ENCODE measurements at places on chromosomes 13 and 19. TPM values are rescaled to one million over a fixed set of nuclear protein-coding genes. Genes with fewer than 3 reads are reported as not detected.
A peak's percentile ranks its signal among the peaks of the same experiment; 100 is the strongest.

- DNase-seq: no peak
Observed at GRCh38 chr13:36850790-36851438, 31.9 kb downstream of the RFXAP start.

The ARHGAP35 gene
- 52.6 TPM for total RNA-seq

The CEACAM3 gene
- total RNA-seq: 0.87 TPM

The SIGLEC7 gene
- total RNA-seq: 7.3 TPM

DNA sequence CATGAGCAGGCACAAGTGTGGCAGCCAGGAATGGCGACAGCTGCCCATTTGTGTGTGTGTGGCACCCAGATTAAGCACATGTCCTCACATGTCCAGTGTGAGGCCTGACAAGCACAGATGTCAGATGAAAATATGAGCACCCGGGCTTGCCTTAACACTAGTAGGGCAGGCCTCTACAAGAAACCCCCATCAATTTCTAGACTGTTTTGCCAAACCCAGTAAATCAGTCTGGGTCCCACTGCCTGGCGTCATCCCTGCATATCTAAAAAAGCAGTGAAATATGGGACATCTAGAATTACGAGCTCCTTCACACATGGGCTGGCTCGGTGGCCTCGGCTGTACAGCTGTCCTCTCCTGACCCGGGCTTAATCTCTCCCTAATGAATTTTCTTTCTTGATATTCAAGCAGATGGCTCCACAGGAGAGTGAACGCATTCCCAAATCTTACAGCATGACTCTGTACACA, 432.7 kb downstream of the FOXO1 start:
- no peak for DNase-seq

GRCh38 chr19:10269333-10270179, 1.4 kb upstream of the ICAM1 start:
- peak; percentile 91 for DNase-seq

GRCh38 chr19:44745341-44745831, 3.1 kb upstream of the BCL3 start:
- no peak for DNase-seq

The ANO8 gene
- 21.0 TPM for total RNA-seq

The GCDH gene
- 23.6 TPM for total RNA-seq

DNA sequence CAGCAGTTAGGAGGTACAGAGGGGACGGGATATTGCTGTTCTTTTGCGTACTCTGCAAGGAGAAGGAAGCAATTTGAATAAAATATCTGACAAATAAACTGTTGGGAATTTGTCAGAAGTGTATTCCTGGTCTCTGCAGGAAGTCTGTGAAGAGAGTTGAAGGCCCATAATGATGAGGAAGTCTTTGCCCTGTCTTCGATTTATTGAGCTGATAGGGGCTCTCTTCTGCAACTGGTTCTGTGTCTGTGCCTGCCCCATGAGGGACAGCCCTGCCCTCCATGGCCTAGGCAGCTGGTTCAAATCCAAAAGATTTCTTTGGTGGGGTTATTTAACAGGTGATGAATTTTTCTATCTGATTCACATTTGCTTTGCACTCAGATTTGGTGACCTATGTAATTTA, 339.7 kb upstream of the EDNRB start:
- DNase-seq: no peak

GRCh38 chr13:49412749-49413148, 31.1 kb downstream of the CAB39L start:
- DNase-seq: no peak

- DNase-seq: no peak
Observed at GRCh38 chr19:12884202-12884601, 2.8 kb downstream of the KLF1 start.

The ZSCAN4 gene
- 0.21 TPM for total RNA-seq

- DNase-seq: no peak
Observed at GRCh38 chr19:16235811-16236652, 38.3 kb downstream of the AP1M1 start.

The PRX gene
- total RNA-seq: 20.0 TPM

DNA sequence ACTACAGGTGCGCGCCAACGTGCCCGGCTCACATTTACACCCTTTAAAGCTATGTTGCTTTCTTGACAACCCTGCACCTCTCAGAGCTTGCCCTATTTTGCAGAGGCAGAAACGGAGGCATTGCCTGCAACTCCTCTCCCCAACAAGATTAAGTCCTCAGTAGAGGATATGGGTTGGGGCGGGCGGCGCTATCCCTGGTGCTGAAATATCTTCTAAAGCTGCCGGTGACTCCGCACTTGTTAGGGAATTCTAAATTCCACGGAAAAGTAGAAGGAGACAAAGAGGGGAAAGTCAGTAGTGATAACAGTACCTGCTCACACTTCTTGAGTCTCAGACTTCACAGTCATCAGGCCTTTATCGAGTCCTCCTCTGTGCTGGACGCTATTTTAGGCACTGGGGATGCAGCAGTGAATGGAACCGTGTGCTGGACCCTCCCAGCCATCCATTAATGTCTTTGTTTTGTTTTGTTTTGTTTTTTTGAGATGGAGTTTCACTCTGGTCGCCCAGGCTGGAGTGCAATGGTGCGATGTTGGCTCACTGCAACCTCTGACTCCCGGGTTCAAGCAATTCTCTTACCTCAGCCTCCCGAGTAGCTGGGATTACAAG, 18.0 kb downstream of the SLC5A5 start:
- no peak for DNase-seq

DNA sequence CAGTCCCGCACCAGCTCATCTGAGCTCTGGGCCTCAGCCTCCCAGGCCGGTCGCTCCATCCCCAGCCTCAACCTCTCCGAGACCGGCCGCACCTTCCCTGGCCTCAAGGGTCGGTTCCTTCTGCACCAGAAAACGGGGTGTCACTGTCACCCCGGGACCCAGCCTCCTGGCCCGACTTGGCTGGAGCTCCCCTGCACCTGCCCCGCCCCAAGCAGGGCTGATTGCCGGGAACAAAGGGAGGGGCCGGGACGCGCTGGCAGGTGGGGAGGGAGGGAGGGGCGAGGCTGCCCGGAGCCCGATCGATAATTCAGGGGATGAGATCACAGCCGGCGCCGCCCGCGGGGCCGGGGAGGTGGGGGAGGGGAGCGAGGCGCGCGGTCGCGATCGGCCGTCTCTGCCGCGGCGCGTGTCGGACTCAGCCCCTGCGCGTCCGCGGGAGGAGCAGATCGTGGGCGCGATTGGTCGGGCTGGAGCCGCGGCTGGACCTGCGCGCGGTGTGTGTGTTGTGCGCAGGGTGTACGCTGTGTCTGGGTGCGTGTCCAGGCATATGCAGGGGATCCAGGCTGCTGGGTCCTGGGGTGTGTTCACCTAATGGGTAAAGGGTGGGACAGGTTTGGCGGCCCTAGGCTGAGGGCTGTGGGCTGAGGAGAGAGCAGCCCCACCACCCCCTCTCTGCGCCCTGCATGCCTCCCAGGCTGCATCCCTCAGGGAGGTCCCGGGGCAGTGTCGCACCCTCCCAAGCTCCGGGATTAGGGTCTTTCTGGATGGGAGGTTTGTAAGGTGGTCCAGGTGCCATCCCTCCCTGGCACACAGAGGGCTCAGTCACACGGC, 1.1 kb upstream of the SHC2 start:
- no peak for DNase-seq

The LRRC63 gene
- total RNA-seq: 0.35 TPM

DNA sequence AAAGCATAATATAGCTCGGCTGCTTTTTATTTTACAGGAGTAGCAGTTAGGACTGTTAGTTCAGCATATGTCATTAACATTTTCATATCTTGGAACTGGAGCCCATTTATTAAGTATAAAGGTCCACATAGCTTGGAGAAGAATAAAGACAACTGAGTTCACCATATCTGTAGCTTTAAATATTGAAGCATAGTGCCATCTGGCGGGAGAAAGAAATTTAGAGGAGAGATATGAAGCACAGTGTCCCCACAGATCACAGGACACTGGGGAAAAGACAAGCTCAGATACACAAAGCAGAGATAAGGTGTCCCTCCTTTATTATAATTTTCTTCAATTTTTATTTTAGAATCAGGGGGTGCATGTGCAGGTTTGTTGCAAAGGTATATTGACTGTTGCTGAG, 104.7 kb upstream of the FREM2 start:
- peak; percentile 58 for DNase-seq

The CCDC194 gene
- 0.61 TPM for total RNA-seq

The ATXN8OS gene
- not detected for total RNA-seq

GRCh38 chr19:35074426-35075201, 33.1 kb downstream of the HPN start:
- DNase-seq: no peak

GRCh38 chr13:110506859-110507566, 54.5 kb downstream of the RAB20 start:
- peak; percentile 74 for DNase-seq

DNA sequence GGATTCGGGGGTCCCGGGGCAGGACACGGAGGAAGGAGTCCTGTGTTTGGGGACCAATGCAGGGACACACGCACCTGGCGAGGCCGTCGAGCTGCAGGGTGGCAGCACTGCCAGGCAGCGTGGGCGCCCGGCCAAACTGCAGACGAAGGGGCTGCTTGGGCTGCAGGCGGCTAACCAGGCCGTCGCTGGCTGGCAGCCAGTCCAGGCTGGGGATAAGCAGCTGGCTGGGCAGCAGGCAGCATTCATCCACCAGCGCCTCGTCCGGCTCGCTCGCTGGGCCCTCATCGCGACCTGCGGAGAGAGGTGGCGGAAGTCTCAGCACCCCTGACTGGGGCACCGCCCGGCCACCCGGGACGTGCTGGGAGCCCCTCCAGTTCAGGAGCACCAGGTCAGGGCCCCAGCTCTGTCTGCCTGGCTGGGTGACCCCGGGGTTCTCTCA, 11.5 kb downstream of the CFD start:
- no peak for DNase-seq

The RXFP2 gene
- total RNA-seq: not detected

GRCh38 chr19:46723023-46723461, 6.1 kb upstream of the PRKD2 start:
- DNase-seq: peak; percentile 68

The RASIP1 gene
- total RNA-seq: 25.4 TPM

The SIGLEC8 gene
- 0.87 TPM for total RNA-seq

The CYSLTR2 gene
- 0.99 TPM for total RNA-seq

- DNase-seq: peak; percentile 60
Observed at GRCh38 chr19:49921871-49922795, 6.9 kb upstream of the ATF5 start.

The KL gene
- total RNA-seq: 2.8 TPM

Measured in left lung (tissue), 14 donors.